NCI-H1105 (cell line): ENCODE measurements at places on chromosomes 2 and 18.

- no peak for DNase-seq
Measured at GRCh38 chr2:15728245-15728938, 136.7 kb downstream of the DDX1 start.

DNA sequence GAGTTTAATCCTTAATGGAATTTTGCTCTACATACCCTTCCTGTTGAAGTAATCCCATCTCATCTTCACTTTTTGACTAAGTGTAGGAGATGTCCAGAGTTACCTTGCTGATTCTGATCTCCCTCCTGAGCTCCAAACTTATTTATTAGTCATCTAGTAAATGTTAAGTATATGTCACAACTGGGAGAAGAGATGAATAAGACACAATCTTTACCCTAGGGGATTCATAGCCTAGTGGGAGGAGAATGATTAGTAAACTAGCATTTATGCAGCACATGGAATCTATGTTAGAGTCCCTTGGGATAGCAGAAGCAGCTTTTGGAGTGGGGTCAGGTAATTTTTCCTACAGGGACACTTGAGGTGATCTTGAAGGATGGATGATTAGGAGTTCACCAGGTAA lies 20.7 kb downstream of the ACVR2A start:
- no peak for DNase-seq

DNA sequence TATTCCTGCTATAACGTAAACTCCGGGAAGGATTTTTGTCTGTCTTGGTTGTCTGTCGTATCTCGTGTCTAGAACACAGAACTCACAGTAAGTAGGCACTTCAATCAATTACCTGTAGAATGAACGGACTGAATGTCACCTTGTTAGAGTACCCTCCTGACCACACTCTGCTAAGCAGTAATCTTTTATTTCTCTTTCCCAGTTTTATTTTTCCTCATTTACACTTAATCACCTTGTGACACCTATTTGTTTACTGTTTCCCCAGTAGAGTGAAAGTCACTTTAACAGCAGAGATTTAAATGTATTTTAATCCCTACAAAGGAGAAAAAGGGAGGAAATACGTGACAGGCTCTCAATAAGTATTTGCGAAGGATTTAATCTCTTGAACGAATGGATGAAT lies 514 bp upstream of the EPB41L5 start:
- no peak for DNase-seq

- no peak for DNase-seq
Measured at GRCh38 chr18:56727399-56727798, 76.2 kb downstream of the WDR7 start.

DNA sequence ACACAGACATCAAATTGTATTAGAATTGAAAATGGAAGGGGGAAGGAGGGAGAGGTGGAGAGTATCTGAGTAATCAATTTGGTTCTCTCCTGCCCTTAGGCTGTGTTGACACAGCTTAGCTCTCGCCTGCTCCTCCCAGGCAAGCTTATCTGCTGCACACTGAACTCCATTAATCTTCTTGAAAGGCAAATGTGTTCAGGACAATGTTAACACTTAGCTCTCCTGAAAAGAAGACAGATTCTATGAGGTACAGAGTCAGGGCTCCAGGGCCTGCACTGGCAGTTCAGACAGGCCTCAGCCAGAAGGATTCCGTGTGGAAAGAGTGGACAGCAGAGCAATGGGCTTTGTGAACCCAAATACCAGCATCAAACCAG lies 430.0 kb upstream of the TNP1 start:
- no peak for DNase-seq

DNA sequence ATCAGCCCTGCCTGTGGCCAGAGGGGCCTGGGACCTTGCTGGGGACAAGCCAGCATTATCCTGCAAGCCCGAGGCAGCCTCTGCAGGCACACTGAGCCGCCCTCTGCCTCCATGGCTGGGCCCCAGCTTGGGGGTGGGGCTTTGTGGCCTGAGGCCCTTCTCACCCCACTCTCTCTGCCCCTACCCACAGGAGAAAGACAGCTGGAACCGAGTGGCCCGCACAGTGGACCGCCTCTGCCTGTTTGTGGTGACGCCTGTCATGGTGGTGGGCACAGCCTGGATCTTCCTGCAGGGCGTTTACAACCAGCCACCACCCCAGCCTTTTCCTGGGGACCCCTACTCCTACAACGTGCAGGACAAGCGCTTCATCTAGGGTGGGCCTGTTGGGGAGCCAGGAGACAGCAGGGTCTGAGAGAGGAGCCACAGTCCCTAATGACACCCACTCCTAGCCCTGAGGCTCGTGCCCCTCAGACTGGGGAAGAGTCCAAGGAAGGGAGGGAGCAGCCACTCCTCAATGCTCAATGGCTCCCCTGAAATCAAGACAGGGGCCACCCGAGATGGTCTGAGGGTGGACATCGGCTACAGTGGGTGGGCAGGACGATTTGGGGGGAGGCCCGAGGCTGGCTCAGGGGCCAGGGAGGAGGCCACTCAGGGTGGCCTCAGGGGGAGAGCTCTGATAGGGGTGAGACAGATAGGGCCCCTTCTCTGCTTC lies 4.4 kb upstream of the CHRNG start:
- no peak for DNase-seq

DNA sequence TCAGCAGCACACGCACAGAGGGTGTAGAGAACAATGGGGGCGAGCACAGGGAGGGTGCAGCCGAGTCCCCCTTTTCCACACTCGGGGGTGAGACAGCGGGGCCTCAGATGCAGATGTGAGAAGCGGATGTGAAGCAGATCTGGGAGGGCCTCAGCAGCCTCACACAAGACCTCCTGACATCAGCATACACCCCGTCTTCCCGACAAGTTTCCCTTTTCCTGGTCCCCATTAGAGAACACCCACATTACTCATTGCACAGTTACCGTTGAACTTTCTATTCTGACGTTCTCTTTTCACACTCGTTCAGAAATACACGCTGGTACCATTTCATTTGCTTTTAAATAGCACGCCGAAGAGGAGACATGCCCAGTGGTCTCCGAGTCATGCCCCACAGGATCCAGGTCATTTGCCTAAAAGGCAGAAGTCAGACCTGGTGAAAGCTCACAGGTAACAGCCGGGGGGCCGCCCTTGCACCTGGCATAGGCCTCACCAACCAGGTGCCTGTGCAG lies 129.5 kb upstream of the ID2 start:
- no peak for DNase-seq

DNA sequence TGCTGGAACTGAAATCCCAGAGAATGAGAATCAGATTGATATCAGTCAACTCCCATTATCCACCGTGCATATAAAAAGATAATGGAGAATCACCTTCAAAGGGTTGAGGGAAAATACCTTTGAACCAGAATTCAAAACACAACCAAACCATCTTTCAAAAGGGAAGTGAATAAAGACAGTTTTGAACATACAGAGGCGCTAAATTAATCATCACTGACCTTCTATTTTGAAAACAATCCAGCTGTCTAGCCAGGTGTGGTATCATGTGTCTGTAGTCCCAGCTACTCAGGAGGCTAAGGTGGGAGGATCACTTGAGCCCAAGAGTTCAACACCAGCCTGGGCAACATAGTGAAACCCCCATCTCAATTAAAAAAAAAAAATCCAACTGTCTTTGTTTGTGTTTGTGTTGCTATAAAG lies 63.6 kb downstream of the TRABD2A start:
- DNase-seq: no peak

GRCh38 chr2:23204685-23205242 lies 180.2 kb upstream of the KLHL29 start:
- no peak for DNase-seq

DNA sequence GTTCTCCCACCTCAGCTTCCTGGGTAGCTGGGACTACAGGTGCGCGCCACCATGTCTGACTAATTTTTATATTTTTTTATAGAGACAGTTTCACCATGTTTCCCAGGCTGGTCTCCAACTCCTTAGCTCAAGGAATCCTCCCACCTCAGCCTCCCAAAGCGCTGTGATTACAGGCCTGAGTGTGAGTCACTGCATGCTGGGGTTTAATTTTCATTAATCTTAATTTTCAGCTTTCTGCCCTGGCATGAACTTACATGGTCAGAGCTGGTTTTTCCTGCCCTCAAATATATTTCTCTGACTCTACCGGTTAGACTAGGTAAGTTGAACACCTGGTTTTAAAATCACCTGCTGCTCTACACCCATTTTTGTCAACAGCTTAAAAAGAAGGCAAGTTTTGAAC lies 3.1 kb downstream of the MARCHF7 start:
- no peak for DNase-seq

DNA sequence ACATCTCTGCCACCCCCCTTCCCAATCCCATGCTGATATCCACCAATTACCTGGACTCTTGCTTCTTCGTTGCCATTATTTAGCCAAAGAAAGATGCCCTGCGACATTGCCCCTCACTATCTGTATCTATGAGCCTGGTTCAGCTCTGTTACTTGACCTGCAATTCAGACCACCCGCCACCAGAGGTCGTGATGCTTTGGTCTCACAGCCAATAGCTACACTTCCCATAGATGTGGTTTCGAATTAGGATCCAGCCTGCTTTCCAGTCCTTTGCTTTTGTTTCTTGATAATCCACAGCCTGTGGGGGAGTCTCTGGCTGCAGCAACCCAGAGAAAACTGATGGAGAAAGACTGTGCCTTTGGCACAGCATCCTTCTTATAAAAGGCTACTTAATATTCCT lies 239.4 kb downstream of the KLHL29 start:
- no peak for DNase-seq

- DNase-seq: no peak
Measured at GRCh38 chr2:134366359-134366758, 112.5 kb downstream of the MGAT5 start.

DNA sequence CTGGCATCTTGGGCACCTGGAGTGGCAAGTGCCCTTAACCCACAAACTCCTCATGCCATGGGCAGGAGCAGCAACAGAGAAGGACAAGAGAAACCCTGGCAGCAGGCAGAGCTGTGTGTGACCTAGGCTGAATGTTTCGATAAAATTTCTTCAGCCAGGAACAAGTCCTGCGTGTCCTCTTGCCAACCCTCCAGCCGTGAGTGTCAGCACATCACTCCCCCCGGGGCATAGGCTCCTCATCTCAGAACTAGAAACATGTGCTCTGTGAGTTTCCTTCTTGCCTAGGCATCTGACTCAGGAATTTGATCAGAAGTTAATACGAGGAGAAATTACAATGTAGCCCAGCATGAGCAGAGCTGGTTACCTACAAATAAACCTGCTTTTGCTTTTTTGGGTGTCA lies 2.2 kb downstream of the ABCG8 start:
- no peak for DNase-seq

DNA sequence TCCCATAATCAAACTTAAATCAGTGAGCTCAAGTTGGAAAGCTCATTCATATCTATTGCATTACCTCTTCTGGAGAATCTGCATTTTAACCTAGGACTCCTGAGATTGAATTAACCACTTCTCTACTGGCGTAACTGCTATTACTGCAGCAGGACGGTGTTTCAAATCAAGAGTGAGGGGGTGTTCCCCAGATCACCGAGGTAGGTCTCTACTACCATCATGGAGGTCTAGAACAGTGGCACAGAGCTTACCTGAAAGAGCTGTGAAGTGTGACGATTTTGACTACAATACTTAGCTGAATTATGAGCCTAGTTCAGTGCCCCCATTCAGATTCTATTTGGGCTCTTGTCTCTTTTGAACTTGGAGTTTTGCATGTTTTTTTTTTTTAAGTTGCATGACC lies 119.5 kb downstream of the POLE4 start:
- no peak for DNase-seq

DNA sequence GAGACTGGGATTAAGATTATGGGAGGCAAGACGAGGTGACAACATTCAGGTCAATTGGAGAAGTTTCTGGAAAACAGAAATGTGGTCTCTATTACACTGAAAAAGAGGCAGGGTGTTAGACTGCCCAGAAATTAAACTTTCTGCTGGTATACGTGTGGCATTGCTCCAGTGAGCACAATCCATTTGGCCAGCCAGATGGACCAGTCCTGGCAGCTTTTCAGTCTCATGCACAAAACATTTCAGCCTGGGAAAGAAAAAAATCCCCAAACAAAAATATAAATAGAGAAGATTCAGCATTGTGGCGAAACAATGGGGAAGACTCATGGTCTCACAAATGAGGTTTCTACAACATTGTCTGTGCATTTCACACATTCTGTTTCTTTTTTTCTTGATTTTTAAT lies 113.9 kb downstream of the HNMT start:
- no peak for DNase-seq

GRCh38 chr2:21837168-21837960 lies 713.6 kb downstream of the TDRD15 start:
- no peak for DNase-seq

DNA sequence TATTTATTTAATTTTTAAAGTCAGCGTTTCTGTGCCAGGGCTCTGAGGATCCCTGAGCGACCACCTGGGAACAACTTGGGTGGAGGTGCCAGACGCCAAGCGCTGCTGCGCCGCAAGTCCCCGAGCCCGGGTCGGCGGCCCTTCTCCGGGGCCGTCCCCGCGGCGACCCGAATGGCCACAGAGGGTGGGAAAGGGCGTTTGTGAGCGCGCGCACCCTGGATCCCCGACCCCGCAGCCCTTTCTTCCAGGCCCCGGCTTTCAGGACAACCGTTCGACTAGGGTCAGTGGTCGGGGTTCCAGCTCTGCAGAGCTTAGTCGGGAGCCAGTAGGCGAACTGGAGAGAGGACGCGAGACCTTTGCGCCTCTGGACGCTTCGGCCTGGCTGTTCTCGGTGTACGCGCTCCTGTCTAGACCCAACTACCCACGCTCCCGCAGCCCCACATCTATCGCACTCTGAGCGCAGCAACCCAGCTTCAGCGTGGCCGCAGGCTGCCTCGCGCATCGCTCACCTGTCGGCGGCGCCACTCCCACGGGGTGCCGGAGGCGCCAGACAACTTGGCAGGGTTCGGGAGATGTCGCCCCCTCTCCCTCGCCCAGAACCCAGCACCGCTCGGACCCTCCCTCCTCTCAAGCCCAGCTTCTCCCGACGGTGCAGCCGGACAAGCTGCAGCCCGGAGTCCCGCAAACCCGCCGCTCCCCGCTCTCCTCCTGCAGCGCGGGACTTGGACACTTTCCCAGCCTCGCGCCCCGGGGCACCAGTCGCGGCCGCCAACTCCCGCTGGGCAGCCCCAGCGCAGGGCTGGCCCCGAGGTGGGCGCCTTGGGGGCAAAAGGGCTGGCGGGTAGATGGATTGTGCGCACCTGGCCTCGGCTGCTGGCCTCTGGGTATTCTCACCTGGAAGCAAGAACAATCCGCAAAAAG lies 758 bp downstream of the LYPD1 start:
- DNase-seq: peak; percentile 43

- peak; percentile 10 for DNase-seq
Measured at GRCh38 chr2:239991689-239992314, 33.3 kb downstream of the NDUFA10 start.

DNA sequence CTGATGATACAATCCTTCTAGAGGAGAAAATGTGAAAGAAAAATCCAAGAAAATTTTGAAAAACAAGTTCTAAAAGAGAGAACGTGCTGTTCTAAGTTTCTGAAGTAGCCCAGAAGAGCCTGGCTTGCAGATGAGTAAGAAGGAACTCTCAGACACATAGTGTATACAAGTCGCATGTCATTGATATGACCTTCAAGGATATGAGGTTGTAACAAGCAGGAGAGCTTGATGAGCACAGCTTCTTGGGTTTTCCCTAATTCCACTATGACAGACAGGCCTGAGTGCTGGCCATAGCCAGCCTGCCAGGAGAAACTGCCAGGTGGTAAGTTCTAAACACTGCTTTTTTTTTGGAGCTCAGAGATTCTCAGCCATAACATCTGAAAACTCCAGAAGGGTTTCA lies 235.7 kb upstream of the SIX2 start:
- no peak for DNase-seq

GRCh38 chr2:204691911-204692510 lies 146.7 kb downstream of the PARD3B start:
- peak; percentile 49 for DNase-seq

- no peak for DNase-seq
Measured at GRCh38 chr2:605674-606608, 71.3 kb downstream of the TMEM18 start.

- DNase-seq: no peak
Measured at GRCh38 chr18:36499938-36500337, 202.4 kb downstream of the FHOD3 start.

GRCh38 chr2:203714112-203714511 lies 7.7 kb downstream of the CD28 start:
- no peak for DNase-seq
